ENCODE measurements at places on chromosomes 12 and 14.

DNA sequence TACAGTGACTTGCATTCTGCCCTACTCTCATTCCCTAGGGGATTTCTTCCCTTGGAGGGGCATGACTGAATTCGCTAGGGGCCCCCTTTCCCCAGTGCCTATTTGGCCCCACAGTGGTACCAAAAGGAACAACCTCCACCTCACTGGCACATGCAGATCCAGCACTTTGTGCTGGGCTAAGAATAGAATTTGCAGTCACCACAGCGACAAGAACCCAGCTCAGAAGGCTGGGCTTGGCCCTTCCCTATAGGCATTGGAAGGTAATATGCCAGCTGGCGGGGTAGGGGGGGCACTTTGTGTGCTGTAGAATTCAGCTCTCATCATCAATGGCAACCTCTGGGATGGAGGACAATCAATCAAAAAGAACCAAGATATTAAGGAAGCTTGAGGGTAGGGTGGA is 13.9 kb downstream of the BAZ2A start:
- no peak for DNase-seq

DNA sequence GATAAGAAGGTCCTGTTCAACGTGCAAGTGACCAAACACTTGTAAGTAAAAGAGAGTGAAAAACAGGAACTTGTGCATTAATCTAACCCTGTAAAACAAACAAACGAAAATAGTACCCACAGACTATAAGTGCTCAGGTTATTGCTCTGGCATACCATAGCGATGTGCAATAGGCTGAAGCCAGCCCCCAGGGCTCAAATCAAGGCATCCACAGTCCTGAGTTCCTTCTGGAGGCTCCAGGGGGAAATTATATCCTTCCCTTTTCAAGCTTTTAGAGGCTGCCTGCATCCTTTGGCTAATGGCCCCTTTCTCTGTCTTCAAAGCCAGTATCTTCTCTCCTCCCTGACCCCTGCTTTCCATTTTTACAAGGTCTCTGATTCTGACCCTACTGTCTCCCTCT is 8.1 kb upstream of the CMAS start:
- no peak for DNase-seq

GRCh38 chr12:14256555-14257169 is 108.8 kb upstream of the ATF7IP start:
- peak; percentile 84 for DNase-seq

- DNase-seq = peak; percentile 24
Observed at GRCh38 chr12:94401326-94401725, 58.3 kb downstream of the CEP83 start.

DNA sequence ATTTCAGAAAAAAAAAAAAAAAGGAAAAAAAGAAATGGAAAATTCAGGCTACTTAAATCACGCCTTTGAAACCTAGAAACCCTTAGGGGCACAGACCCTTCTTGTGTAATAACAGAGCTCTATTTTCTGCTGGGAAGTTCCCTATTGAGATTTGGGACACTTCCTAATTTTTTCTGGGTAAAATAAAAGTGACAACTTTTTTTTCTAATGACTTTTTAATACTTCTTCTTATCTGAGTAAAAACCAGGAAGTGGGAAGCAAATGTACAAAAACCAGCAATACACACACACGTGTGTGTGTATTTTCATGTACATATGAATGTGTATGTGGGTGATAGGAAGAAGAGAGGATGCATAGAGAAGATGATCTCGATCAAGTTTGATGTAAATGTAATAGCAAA is 35.8 kb downstream of the ETV6 start:
- DNase-seq = no peak

- DNase-seq = no peak
Observed at GRCh38 chr12:70637303-70638085, at the start of gene PTPRB. TSS of gene PTPRB (minus strand) at chr12:70637429. CDS start at chr12:70637395, 34 bp downstream.

- peak; percentile 59 for DNase-seq
Observed at GRCh38 chr12:84641940-84642545, 270.6 kb downstream of the SLC6A15 start.

GRCh38 chr14:103624860-103625259 is 4.2 kb upstream of the KLC1 start:
- peak; percentile 56 for DNase-seq

DNA sequence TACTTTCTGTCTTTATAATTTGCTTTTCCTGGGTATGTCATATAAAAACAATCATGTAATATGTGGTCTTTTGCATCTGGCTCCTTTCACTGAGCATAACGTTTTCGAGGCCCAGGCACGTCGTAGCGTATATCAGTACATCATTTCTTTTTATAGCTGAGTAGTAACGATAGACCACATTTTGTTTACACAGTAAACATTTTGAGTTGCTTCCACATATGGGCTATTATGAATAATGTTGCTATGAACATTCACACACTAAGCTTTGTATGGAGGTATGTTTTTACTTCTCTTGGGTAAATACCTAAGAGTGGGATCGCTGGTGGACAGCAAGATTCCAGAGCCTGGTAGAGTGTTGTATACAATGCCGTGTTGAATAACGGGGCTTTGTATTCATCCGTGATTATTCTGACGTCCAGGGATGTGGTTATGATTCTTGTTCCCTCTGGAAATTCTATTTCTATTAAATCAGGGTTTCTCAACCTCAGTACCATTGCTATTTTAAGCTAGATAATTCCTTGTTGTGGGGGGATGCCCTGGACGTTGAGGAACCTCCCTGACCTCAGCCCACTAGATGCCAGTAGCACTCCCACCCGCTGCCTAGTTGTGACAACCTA is 38.9 kb upstream of the CIT start:
- no peak for DNase-seq

- no peak for DNase-seq
Observed at GRCh38 chr14:68564826-68565759, 227.8 kb downstream of the ZFP36L1 start.
